ENCODE measurements at places on chromosomes 16 and 17.

GRCh38 chr16:80996688-80997138 lies 10.0 kb downstream of the CMC2 start:
- DNase-seq = no peak

DNA sequence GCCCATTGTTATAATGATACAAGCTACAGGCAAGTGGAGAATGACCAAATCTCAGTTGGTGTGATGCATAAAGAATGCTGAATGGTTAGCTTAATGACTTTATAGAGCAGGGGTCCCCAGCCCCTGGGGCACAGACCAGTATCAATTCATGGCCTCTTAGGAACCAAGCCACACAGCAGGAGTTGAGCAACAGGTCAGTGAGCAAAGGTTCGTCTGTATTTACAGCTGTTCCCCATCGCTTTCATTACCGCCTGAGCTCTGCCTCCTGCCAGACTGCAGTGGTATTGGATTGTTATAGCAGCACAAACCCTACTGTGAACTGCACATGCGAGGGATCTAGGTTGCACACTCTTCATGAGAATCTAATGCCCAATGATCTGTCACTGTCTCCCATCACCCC lies 114.0 kb upstream of the ZFHX3 start:
- DNase-seq = no peak

GRCh38 chr16:67198238-67198734 lies 645 bp upstream of the ELMO3 start:
- peak; percentile 44 for DNase-seq

GRCh38 chr17:74343526-74344284 lies 17.7 kb downstream of the KIF19 start:
- no peak for DNase-seq

DNA sequence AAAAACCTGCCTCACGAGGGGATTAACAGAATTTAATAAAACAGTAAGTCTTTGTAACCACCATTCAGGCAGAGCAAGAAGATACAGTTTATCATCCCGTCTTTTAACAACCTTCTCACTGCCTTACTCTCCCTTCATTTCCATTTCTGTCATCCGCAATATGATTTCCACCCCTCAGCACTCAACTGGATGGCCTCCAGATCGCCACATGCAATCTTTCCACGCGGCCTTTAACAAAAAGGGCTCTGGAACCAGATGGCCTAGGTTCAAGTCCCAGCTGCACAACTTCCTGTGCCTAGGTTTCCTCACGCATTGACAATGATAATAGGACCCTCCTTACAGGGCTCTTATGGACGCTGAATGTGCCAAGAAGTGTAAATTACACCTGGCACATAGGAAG lies 103.6 kb downstream of the GAS7 start:
- DNase-seq = no peak

DNA sequence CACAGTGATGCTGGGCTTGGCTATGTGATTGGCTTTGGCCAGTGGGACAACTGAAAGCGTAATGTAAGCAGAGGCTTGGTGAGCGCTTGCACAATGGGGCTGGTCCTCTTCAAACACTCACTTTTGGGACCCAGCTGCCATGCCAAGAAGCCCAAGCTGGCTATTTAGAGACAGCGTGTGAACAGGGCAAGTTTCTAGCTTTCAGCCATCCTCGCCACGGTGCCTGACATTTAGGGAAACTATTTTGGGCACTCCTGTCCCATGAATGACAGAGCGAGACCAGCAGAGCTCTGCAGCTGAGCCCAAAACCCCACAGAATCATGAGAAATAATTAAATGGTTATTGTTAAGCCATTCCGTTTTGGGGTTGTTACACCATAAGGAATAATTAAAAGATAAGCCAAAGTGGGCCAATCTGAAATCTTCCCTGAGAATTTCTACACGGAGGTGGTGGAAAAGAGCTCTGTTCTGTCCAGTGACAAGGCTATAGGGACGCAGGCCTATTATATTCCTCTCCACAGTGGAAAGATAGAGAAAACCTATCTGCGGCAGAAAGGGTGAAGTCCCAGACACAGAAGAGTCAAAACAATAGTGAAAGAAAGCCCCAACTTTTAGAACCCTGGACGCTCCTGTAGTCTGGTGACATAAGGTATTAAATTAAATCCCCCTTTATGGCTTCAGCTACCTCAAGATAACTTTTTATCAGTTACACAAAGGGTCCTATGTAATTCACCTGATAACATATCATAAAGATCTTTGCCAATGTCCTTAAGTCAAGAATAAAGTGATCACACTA lies 10.8 kb upstream of the RPRML start:
- no peak for DNase-seq
